ENCODE measurements at places on chromosomes 16 and 17.

DNA sequence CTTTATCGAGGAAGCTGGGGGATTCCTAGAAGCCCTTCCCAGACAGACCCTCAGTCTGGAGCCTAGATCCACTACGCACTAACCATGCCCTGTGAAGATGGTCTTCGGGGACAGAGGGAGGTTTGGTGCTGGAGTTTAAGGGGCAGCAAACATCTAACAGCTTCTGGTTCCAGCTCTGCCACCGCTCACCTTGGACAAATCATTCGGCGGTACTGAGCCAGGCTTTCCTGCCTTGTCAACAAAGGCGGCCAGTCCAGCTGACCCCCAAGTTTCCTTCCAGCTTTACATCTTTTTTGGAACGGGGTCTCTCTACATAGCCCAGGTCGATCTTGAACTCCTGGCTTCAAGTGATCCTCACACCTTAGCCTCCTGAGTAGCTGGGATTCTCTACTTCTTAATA lies 369 bp upstream of the GJD3 start:
- H3K27me3 ChIP-seq, result peaks cover 23% of the 10 kb centered on the region
- H3K36me3 ChIP-seq, result no peaks in the 10 kb centered on the region
- DNase-seq, result no peak
- peaks cover 10% of the 10 kb centered on the region for H3K4me1 ChIP-seq
- no peak overlapping the region for H3K27ac ChIP-seq

DNA sequence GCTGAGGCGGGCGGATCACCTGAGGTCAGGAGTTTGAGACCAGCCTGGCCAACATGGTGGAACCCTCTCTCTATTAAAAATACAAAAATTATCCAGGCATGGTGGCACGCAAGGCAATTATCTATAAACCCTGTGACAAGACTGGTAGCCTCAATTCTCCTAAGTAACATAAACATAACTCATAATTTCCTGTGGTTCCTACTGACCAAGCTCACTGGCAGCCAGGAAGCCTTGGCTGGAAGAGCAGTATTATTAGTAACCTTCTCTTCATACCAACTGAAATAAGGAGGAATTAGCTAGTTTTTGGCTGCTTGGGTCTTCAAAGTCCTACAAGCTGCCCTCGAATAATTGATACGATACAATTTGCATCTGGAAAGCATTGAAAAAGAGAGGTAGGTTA lies 31.6 kb upstream of the LRRC37A3 start:
- DNase-seq, result no peak
- no peak overlapping the region for H3K27ac ChIP-seq
- no peaks in the 10 kb centered on the region for H3K27me3 ChIP-seq
- no peaks in the 10 kb centered on the region for H3K4me1 ChIP-seq

DNA sequence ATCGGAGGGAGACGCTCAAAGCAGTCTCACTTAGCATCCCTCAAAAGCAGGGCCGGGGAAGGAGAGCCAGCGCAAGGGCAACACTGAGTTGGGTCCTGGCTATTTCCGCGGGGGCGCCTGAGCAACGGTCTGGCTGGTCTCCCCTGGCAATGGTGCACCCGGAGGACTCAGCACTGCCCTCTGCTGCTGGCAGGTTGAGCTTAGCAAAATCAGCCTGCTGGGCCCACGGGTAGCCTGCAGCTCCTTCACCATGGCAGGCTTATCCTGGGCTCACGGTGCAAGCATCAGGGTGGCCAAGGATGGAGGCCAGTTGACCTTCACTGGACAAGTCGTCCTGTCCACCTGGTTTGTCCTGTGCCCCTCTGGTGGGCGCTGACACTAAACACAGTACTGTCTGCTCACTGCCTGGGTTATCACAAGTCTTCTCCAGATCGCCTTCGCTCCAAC lies 14.4 kb upstream of the ALDH3A1 start:
- no peaks in the 10 kb centered on the region for H3K36me3 ChIP-seq
- H3K4me1 ChIP-seq, result peaks cover 2% of the 10 kb centered on the region
- peak; percentile 49 for DNase-seq
- H3K27me3 ChIP-seq, result peaks cover 2% of the 10 kb centered on the region
- H3K27ac ChIP-seq, result no peak overlapping the region
- H3K4me3 ChIP-seq, result no peak overlapping the region

DNA sequence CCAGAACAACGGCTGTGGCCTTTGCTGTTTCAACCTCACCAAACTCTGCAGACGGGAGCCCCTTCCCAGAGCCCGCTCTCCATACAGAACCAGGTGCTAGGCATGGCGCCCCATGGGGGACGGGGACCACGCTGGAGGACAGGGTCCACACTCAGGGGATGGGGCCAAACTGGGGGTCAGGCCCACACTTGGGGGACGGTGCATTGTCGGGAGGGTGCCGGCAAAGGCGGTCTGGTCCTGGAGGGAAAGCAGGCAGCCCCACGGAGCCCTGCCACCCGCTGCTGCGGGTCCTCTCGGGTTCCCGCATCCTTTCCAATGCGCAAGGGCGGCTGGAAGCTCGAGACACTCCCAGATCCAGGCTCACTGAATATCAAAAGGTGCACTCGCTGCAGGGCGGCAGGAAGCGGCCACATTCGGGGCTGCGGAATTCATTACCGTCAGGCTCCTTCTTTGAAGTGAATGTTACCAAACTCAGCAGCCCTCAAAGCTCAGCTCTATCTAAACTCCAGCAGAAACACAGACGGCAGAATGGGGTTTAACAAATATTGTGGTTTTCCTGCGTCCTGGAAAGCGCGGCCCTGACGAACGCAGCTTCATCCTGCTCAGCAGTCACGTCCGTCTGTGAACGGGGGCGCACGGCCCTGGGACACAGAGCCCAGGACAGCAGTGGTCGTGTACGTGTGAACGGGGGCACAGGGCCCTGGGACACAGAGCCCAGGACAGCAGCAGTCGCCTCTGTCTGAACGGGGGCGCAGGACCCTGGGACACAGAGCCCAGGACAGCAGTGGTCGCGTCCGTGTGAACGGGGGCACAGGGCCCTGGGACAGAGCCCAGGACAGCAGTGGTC lies 41.3 kb downstream of the LMF1 start:
- no peak overlapping the region for H3K4me3 ChIP-seq
- DNase-seq, result no peak
- no peaks in the 10 kb centered on the region for H3K4me1 ChIP-seq
- peaks cover 37% of the 10 kb centered on the region for H3K36me3 ChIP-seq

DNA sequence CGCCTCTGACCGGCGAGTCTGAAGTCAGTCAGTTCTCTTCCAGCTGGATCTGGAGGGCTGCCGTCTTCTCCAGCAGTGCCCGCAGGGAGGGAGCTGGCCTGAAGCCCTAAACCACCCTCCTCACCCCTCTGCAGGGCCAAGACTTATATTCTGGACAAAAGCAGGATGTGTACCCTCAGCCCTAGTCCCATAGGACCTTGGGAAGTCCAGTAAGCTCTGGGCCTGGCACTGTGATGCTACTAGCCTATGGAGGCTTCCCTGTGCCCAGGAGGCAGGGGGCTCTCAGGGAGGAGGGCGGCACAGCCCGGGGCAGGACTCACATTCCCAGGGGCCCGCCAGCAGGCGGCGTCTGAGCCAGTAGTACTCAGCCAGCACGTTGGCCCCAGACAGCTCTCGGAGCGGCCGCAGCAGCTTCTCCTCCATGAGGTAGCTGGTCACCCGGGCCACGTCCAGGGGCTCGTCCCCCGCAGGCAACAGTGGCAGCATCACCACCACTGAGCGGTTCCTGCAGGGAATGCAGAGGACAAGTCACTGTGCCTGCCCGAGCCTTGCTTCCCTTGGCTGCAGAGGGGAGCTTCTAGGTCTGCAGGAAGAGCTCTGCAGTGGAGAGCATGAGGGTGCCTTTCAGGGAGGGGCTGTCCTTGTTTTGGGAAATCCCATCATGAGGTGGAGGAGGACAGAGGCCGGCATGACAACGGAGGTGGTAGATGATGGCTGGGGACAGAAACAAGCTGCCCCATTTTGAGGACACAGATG lies 41.7 kb downstream of the RMI2 start:
- H3K27ac ChIP-seq, result no peak overlapping the region
- H3K4me3 ChIP-seq, result no peak overlapping the region
- peaks cover 5% of the 10 kb centered on the region for H3K27me3 ChIP-seq
- peaks cover 18% of the 10 kb centered on the region for H3K4me1 ChIP-seq
- peaks cover 4% of the 10 kb centered on the region for H3K36me3 ChIP-seq
- no peak for DNase-seq

DNA sequence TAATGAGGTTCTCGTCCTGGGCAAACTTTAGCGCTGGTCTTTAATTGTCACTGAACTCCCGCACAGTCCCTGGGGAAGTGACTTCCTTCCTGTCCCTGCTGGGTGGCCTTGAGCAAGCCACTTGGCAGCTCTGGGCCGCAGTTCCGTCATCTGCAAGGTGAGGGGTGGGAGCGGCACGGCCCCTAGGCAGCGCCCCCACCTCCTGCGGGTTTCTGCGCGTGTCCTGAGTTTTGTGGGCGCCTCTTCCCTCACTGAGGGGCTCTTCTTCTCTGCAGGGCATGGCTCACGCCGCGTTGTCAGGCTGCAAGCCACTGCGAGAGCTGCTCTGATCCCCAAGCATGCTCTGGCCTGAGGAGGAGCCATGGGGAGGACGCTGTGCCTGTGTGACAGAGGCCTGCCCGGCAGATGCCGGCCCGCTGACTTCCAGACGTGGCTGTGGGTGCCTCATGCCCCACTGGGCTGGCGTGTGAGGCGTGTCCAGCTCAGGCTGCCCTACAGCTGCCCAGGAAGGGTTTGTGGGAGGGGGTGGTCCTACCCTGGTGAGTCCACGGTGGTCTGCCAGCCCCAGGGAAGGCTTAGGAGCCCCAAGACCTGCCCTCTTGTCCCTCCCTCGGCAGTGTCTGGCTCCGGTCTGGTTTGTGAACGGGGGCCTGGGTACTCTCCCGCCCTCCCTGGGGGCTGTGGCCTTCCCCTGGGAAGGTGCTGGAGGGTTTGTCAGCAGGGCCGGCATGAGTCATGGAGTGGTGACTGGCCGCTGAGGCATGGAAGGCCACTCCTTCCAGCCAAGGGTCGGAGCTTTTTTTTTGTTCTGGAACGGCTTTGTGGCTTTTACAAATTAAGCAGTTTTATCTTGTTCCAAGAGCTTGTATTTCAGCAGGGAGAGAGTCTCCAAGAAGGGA lies 182.0 kb downstream of the SEC14L1 start:
- no peak for DNase-seq
- H3K4me3 ChIP-seq, result peak overlapping the region; percentile 30
- H3K27ac ChIP-seq, result peak overlapping the region; percentile 85
- H3K36me3 ChIP-seq, result no peaks in the 10 kb centered on the region
- H3K27me3 ChIP-seq, result no peaks in the 10 kb centered on the region

GRCh38 chr17:60473788-60474187 lies 51.5 kb downstream of the CHCT1 start:
- H3K36me3 ChIP-seq, result peaks cover 39% of the 10 kb centered on the region
- no peak for DNase-seq
- no peaks in the 10 kb centered on the region for H3K27me3 ChIP-seq
- peaks cover 12% of the 10 kb centered on the region for H3K4me1 ChIP-seq

- H3K4me1 ChIP-seq, result peaks cover 2% of the 10 kb centered on the region
- H3K36me3 ChIP-seq, result peaks cover 43% of the 10 kb centered on the region
- no peak for DNase-seq
- no peak overlapping the region for H3K4me3 ChIP-seq
- H3K27me3 ChIP-seq, result no peaks in the 10 kb centered on the region
Observed at GRCh38 chr17:50072130-50072529, 16.2 kb downstream of the ITGA3 start.

DNA sequence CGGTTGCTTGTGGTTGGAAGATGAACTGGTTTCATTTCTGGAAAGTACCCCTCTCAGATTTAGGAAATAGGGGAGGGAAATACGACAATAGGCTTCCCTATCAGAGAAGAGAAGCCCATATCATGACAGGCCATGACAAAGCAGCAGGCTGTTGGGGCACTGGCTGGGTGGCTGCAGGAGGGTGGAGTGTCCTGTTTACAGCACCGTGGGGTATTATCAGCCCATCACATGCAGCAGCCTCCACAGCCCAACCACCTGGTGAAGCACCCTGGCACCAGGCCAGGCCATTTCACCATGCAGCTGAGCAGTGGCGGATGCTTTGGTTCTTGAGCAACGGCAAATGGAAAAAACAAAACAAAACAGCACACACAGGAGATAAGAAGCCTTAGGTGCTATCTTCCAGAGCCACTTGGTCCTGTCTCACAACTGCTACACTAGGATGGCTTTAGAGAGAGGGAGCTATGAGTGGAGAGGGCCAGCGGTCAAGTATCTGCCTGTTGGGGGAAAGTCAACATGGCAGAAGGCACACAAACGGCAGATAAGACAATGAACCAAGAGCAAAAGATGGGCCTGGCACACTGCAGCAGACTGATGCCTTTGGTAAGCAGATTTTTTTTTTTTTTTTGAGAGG lies 24.2 kb downstream of the FAM117A start:
- DNase-seq, result no peak
- H3K4me3 ChIP-seq, result no peak overlapping the region
- peaks cover 31% of the 10 kb centered on the region for H3K4me1 ChIP-seq
- no peaks in the 10 kb centered on the region for H3K27me3 ChIP-seq
- peak overlapping the region; percentile 69 for H3K27ac ChIP-seq

- no peaks in the 10 kb centered on the region for H3K36me3 ChIP-seq
- peak overlapping the region; percentile 85 for H3K27ac ChIP-seq
- H3K4me3 ChIP-seq, result peak overlapping the region; percentile 30
- DNase-seq, result peak; percentile 51
Observed at GRCh38 chr16:53041320-53042051, 11.2 kb downstream of the CHD9NB start.

DNA sequence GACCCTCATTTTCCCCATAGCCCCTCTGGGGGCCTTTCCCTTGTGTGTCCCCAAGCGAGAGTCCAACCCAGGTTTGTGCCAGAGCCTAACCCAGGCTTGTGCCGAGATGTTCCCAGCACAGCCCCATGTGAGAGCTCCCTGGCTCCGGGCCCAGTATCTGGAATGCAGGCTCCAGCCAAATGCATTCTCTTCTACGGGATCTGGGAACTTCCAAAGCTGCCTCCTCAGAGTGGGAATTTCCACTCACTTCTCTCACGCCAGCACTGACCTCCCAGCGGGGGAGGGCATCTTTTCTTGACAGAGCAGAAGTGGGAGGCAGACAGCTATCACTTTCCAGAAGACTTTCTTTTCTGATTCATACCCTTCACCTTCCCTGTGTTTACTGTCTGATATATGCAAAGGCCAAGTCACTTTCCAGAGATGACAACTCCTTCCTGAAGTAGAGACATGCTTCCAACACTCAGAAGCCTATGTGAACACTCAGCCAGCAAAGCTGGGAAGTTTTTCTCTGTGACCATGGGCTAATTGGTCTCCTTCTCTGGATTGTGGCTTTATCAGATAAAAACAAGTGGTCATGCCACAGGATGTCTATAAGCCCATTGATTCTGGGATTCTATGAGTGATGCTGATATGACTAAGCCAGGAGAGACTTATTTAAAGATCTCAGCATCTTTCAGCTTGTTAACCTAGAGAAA lies 2.5 kb upstream of the CCL2 start:
- peaks cover 66% of the 10 kb centered on the region for H3K4me1 ChIP-seq
- H3K27ac ChIP-seq, result peak overlapping the region; percentile 98
- H3K4me3 ChIP-seq, result peak overlapping the region; percentile 11
- DNase-seq, result peak; percentile 89

GRCh38 chr17:72812823-72813222 lies 279.7 kb downstream of the SLC39A11 start:
- no peak overlapping the region for H3K27ac ChIP-seq
- peaks cover 9% of the 10 kb centered on the region for H3K36me3 ChIP-seq
- no peak overlapping the region for H3K4me3 ChIP-seq
- no peaks in the 10 kb centered on the region for H3K4me1 ChIP-seq

GRCh38 chr17:81110488-81111040 lies 54.7 kb upstream of the PVALEF start:
- no peak for DNase-seq
- no peak overlapping the region for H3K4me3 ChIP-seq
- no peaks in the 10 kb centered on the region for H3K4me1 ChIP-seq
- no peak overlapping the region for H3K27ac ChIP-seq
- no peaks in the 10 kb centered on the region for H3K27me3 ChIP-seq
- H3K36me3 ChIP-seq, result peaks cover 4% of the 10 kb centered on the region
